Body of pancreas (tissue), 4 donors: ENCODE measurements at places on chromosomes 16 and 17. TPM values are rescaled to one million over a fixed set of nuclear protein-coding genes. Genes with fewer than 3 reads are reported as not detected.

AMDHD2 gene
- 33.6 TPM for total RNA-seq

TEX14 gene
- 0.26 TPM for total RNA-seq

EVPLL gene
- not detected for total RNA-seq

PGAP3 gene
- total RNA-seq = 13.8 TPM

PRAC2 gene
- total RNA-seq = not detected

TMEM98 gene
- 88.2 TPM for total RNA-seq

MEIOB gene
- total RNA-seq = 0.26 TPM
